ENCODE measurements at places on chromosomes 6 and 20. TPM values are rescaled to one million over a fixed set of nuclear protein-coding genes. Genes with fewer than 3 reads are reported as not detected.

- no peak for DNase-seq
Measured at GRCh38 chr6:151482290-151482689, 11.5 kb upstream of the CCDC170 start.

DNA sequence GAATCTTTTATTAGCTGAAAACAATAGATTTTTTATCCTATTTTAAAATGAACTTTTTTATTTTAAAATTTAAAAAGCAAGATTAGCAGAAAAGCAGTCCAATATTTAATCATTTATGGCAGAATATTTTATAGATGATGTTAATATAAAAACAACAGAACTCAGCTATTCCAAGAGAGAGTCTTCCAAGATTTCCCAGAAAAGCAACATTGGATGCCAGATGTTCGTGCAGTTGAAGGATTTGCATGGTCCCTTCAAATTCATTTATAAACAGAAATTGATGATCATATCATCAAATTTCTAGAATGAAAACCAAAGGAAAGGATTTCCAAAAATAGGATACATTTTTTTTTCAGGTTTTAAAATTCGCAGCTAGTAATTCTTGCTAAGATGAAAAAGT lies 25.4 kb upstream of the CNKSR3 start:
- DNase-seq: no peak

GRCh38 chr6:168206186-168206585 lies 113.4 kb downstream of the DACT2 start:
- DNase-seq: no peak

DNA sequence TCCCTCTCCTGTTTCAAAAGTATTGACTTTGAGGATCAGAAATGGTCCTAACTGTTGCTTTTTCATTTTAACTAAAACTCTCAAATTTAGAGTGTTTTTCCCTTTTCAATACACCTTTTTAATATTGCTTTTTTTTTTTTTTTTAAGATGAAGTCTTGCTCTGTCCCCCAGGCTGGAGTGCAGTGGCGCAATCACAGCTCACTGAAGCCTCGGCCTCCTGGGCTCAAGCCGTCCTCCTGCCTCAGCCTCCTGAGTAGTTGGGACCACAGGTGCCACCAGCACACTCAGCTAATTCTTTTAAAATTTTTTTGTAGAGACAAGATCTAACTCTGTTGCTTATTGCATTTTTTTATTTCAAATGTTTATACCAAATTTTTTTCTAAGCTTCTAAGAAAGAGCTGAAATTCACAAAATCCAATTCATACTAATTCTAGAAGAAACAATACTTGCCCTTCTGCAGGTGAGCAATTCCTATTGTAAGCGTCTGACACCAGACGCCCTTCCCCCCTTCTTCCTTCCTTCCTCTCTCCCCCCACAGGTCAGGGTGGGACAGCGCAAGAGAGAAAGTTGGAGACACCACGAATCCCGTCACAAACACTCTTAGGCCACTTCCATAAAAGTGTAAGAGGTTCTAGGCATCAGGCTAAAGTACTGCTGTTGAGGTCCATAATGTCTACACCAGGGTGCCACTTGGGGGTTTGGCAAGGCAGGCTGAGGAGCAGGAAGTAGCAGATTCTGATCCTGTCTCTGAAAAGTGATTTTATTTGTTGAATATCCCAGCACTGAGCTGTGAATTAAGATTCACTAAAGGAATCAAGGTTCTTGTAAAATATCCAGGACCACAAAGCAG lies 12.8 kb downstream of the DLL1 start:
- no peak for DNase-seq

- DNase-seq: no peak
Measured at GRCh38 chr6:52221302-52221701, 23.0 kb downstream of the IL17F start.

DNA sequence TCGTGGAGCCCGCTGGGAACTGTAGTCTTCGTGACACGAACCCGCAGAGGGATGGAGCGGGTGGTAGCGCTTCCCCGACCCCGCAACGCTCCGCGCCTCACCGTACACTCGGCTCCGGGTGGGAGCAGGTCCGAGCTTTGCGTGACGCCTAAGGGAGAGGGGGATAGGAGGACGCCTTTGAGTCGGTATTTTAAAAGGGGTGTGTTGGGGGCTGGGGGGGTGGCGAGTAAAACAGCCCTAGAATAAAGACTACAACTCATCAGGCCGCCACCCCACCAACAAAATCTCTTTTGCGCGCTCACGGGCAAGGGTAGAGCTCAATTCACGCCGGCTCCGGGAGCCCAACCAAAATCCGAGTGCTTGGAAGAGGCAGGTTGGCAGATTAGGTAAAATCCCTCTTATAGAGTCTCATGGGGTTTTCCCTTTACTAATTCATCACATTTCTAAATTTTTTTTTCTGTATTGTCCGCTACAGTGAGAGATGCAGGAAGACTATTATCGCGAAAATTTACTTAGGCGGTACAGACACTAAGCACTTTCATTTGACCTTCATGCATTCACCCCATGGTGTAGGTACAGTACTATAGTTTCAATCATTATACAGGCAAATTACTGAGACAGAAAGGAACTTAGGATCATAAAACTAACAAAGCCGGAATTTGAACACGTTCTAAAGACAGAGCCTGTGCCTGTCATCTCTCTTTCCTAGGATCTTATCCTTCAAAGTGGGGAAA lies 706 bp upstream of the SNX14 start:
- no peak for DNase-seq

- no peak for DNase-seq
Measured at GRCh38 chr6:135577059-135577538, 79.6 kb upstream of the AHI1 start.

DNA sequence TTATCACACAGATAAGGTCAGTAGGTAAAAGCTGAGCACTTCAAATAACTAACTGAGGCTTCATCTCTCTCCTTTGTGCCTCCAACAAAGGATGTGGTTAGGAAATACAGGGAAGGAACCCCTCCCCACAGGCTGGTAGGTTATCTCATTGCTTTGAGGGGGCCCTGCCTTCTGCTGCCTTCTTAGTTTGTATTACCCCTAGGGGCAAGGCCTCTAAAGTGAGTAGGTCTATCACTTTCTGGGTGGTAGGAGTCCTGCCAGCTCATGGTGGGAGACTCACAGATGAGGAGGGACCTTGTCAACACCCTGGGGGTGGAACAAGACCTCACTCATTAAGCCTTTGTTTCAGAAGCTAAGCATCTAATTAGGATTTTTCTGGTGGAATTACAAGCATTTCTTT lies 34.6 kb downstream of the EDN1 start:
- DNase-seq: no peak

GRCh38 chr6:107704347-107705013 lies 119.6 kb downstream of the SCML4 start:
- DNase-seq: peak; percentile 69

DNA sequence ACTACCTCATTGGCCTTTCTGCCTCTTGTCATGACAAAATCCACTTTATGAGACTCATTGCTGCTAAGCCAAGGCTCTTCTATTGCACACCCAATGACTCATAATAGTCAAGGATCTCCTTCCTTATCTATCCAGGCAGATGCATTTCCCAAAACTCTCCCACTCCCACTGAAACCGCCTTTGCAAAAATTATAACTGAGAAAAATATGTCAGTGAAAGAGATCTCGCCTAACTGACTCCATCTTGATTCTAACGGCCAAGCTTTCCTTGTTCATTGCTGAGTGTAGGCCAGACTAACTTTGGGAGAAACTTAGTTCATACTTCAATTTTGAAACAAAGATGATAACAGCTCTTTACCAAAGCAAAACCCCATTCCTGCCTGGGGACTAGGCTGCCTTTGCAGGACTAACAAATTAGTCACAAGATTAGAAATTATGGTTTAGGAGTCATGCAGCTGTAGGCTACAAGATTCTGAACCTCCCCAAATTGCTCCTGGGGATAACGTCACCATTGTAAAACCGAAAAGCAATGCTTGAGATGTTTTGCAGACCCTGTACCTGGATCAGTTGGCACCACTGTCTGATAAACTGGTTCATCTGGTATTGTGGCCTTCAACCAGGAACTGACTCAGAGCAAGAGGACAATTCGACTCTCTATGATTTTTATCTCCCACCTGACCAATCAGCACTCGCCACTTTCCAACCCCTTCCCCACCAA lies 47.1 kb downstream of the HAO1 start:
- DNase-seq: no peak

GRCh38 chr6:161903584-161904212 lies 629.8 kb upstream of the AGPAT4 start:
- no peak for DNase-seq

DNA sequence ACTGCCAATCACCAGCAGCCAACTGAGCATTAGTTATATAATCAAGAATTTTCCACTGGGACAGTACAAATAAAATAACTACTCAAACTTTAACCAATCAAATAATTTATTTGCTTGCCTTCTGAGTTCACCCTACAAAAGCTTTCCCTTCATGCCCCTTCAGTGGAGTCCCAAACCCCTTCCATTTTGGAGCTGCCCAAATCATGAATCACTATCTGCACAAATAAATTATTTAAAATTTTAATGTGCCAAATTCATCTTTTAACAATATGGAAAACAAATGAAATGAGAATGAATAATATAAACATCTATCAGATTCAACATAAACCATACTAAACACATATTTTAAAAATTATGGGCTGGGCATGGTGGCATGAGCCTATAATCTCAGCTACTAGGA lies 85.9 kb downstream of the KIF13A start:
- DNase-seq: no peak

- peak; percentile 42 for DNase-seq
Measured at GRCh38 chr6:22411376-22412105, 114.7 kb upstream of the PRL start.

DNA sequence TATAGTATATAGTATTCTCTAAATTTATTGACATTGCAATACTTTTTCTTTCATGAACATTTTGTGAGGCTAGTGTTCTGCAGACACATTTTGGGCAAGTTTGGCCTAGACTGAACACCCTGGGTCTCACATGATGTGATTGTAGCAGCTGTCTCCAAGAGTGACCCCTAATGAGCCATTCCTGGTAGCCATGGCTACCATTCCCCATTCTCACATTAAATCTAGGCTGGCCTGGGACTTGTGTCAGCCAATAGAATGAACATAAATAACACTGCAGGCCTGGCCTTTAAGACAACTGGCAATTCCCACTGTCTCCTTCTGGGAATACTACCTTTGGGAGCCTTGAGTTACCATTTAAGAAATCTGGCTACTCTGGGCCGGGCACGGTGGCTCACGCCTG lies 38.0 kb upstream of the TASP1 start:
- DNase-seq: no peak

DNA sequence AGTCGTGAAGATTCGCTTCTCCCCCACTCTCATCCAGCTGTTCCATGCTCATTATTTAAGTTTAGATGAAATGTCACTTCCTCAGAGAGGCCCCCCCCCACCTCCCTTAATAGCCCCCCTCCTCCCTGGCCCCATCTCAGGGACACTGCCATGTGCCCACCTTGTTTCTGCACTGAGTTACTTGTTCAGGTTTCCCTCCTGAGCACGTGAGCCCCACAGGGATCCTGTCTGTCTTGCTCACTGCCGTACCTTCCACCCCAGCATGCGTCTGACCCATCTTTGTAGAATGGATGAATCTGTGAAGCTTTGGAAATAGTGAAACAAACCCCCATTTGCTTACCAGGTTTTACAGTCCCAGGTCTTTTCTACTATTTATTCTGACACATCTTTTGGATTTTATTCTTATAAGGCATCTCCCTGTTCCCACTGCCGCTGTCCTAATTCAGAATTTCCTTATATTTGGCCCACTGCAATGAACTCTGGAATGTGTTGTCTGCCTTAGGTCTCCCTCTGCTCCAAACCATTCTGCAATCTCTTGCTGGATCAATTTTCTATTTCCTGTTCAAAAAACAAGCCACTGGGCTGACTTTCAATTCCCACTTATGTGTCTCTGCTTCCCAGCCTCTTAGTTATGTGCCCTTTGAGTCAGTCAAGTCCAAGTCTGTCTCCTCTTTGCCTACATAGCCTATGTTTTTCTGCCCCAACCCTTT lies 136.5 kb upstream of the ECI2 start:
- DNase-seq: no peak

DNA sequence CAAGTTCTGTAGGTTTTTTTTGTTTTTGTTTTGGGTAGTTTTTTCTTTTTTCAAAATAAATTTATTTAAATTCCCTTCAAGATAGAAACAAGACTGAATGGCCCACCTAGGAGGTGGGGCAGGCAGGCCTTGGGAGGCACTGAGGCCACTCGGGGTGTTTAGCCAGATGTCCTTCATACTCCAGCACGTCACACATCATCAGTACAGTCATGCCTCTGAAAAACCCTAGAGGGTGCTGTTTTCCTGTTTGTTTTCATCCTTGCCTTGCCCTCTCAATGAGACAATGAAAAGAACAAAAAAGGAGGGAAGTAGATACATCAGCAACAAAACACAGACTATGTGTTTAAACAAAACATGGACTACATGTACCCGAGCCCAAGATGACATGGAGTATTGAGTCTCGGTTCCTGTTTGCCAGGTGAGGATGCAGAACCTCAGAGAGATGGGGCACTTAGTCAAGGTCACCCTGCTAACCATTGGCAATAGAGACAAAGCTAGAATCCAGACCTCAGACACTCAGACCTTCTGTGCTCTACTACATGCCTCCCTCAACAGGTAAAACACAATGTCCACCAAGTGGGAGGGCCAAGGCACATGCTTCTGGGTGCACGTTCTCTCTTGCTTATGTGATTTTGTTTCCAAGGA lies 26.8 kb upstream of the CLIC5 start:
- DNase-seq: peak; percentile 8

Gene NEU1
- 42.2 TPM for polyA plus RNA-seq

GRCh38 chr20:32772046-32772445 lies 9.9 kb downstream of the DNMT3B start:
- no peak for DNase-seq

Gene PRRT1
- polyA plus RNA-seq: 1.2 TPM

GRCh38 chr20:60254901-60255411 lies 296.7 kb downstream of the CDH26 start:
- peak; percentile 70 for DNase-seq

GRCh38 chr6:111171577-111172400 lies 84.5 kb downstream of the SLC16A10 start:
- no peak for DNase-seq

DNA sequence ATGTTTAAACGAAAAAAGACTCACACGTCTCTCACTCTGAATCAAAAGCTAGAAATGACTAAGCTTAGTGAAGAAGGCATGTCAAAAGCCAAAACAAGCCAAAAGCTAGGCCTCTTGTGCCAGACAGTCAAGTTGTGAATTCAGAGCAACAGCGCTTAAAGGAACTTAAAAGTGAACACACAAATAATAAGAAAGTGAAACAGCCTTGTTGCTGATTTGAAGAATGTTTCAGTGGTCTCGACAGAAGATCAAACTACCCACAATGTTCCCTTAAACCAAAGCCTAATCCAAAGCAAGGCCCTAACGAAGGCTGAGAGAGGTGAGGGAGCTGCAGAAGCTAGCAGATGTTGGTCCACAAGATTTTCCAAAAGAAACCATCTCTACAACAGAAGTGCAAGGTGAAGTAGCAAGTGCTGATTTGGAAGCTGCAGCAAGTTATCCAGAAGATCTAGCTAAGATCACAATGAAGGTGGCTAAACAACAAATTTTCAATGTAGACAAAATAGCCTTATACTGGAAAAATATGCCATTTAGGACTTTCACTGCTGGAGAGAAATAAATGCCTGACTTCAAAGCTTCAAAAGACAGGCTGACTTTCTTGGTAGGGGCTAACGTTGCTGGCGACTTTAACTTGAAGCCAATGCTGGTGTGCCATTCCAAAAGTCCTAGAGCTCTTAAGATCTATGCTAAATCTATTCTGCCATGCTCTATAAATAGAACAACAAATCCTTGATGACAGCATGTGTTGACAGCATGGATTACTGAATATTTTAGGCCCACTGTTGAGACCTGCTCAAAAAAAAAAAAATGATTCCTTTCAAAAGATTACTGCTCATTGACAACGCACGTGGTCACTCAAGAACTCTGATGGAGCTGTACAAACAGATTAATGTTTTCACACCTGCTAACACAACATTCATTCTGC lies 40.3 kb downstream of the SEC63 start:
- no peak for DNase-seq
